Endodermal cell (in vitro differentiated cells): ENCODE measurements at places on chromosomes 5 and 9. TPM values are rescaled to one million over a fixed set of nuclear protein-coding genes. Genes with fewer than 3 reads are reported as not detected.
A peak's percentile ranks its signal among the peaks of the same experiment; 100 is the strongest.

- no peaks in the 10 kb centered on the region for H3K4me1 ChIP-seq
- no peaks in the 10 kb centered on the region for H3K36me3 ChIP-seq
- no peak for DNase-seq
Observed at GRCh38 chr5:80282054-80282453, 26.2 kb upstream of the SERINC5 start.

- no peak overlapping the region for H3K4me3 ChIP-seq
- no peak overlapping the region for H3K27ac ChIP-seq
- no peaks in the 10 kb centered on the region for H3K27me3 ChIP-seq
- DNase-seq, result no peak
- H3K4me1 ChIP-seq, result peaks cover 16% of the 10 kb centered on the region
Observed at GRCh38 chr5:167864801-167865200, 426.6 kb upstream of the WWC1 start.

DNA sequence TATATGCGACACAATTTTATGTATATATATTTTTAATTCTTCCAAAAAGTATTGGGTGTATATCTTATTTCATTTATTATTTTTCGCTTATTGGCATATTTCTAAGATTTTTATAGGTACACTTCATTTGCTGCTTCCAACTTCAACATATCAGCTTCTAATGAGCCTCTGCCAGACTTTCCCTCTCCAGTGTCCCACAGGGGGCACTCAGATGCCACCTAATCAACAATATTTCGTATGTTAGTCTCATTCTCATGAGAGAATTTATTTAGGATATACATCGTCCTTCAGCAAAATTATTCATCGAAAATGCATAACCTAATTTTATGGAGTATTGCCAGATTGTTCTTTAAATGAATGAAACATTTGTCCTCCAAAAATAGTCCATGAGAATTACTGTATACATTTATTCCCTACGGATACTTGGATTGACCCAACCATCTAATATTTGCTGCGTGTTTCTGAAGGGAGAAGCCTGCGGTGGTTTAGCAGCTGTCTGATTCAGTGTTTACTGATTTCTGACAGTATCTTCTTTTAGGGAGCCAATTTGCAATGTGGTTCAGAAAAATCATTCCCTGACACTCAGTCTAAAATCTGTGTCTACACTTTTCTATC, 100.6 kb upstream of the SELENOP start:
- no peak for DNase-seq
- no peak overlapping the region for H3K27ac ChIP-seq
- H3K36me3 ChIP-seq, result no peaks in the 10 kb centered on the region
- no peak overlapping the region for H3K4me3 ChIP-seq
- peaks cover 15% of the 10 kb centered on the region for H3K27me3 ChIP-seq
- no peaks in the 10 kb centered on the region for H3K4me1 ChIP-seq

DNA sequence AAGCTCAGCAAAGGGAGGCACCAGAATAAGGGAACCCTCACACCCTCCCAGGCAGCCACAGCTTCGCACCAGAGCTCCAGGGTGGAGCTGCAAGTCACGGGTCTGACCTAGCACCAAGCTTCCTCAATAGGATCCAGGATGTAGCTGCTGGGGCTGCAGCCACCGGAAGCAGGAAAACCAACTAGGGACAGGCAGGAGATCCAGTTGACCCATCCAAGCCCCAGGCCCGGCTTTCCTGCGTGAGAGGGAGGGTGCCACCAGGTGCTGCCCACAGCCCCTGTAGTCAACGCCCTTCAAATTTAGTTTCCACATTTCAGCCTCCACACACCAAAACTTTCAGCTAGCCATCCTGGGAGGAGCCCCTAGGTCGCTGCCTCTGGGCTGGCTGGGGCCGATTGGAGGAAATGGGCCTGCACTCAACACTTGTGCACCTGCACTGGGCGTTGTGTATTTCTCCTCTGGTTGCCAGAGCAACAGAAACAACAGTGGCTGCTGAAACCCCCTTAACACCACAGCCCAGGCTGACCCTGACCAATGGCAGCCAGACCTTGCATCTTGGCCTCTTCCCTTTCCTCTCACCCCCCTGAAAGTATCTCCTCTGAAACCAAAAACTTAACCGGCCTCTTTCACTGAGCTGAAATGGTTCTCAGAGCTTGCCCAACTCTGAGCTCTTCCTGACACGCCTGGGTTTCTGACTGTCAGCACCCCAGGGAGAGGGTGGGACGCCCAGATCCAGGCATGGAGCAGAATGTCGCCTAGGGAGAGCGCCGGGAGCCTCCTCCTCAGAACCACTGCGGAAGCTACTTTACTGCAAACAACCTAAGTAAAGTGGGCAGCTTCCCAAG, 226.5 kb upstream of the MAP3K1 start:
- peaks cover 2% of the 10 kb centered on the region for H3K4me1 ChIP-seq
- H3K27ac ChIP-seq, result no peak overlapping the region
- H3K27me3 ChIP-seq, result no peaks in the 10 kb centered on the region
- no peak overlapping the region for H3K4me3 ChIP-seq
- H3K36me3 ChIP-seq, result no peaks in the 10 kb centered on the region

GRCh38 chr9:133448487-133448972, 11.2 kb upstream of the CACFD1 start:
- H3K27ac ChIP-seq, result no peak overlapping the region
- DNase-seq, result no peak
- H3K4me3 ChIP-seq, result no peak overlapping the region
- no peaks in the 10 kb centered on the region for H3K27me3 ChIP-seq

DNA sequence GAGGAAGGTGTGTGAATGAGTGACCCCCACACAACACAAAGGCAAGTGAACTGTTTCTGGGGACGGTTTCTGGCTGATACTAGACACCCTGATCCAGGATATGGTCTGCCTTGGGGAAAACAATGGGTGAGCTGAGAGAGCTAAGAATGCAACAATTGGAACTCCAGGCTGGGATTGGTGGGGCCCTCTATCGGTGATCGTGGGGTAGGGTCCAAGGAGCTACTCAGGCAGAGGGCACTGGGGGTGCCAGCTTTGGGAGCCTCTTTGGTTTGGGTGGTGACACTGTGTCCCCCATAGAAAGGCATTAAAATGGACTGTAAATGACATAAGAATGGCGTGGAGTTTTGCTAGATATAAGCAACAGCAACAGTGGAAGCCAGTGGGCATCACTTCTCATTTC, 439.1 kb downstream of the DMAC1 start:
- no peak overlapping the region for H3K4me3 ChIP-seq
- H3K27ac ChIP-seq, result no peak overlapping the region
- peak; percentile 84 for DNase-seq
- no peaks in the 10 kb centered on the region for H3K27me3 ChIP-seq
- H3K36me3 ChIP-seq, result no peaks in the 10 kb centered on the region

DNA sequence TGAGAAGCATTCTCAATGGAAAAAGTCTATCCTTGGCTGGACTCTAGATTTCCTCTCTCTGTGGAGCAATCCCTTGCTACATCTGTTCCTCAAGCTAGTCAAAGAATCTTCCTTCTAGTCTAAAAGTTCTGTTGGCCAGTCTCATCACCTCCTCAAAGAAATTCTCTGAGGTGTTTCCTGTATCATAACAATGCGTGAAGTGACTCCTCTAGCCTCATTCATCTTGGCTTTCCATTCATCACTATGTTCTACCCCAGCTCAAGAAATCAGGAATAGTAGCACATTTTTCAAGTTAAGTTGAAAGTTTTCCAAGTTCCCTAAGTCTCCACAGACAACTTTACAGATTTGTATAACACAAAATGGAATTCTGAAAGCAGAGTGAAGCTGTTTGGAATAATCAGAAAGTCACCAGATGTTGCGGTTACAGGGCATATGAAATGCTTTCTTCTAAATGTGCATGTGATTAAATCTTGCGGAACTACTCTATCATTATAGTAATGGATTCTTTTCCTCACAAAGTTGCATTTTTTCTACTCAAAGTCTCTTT, 176.6 kb upstream of the FREM1 start:
- H3K27me3 ChIP-seq, result no peaks in the 10 kb centered on the region
- no peaks in the 10 kb centered on the region for H3K4me1 ChIP-seq
- H3K36me3 ChIP-seq, result no peaks in the 10 kb centered on the region
- no peak overlapping the region for H3K4me3 ChIP-seq

GRCh38 chr5:67831048-67831447, 384.5 kb upstream of the PIK3R1 start:
- H3K4me3 ChIP-seq, result no peak overlapping the region
- no peaks in the 10 kb centered on the region for H3K4me1 ChIP-seq
- no peak overlapping the region for H3K27ac ChIP-seq
- peak; percentile 56 for DNase-seq

DNA sequence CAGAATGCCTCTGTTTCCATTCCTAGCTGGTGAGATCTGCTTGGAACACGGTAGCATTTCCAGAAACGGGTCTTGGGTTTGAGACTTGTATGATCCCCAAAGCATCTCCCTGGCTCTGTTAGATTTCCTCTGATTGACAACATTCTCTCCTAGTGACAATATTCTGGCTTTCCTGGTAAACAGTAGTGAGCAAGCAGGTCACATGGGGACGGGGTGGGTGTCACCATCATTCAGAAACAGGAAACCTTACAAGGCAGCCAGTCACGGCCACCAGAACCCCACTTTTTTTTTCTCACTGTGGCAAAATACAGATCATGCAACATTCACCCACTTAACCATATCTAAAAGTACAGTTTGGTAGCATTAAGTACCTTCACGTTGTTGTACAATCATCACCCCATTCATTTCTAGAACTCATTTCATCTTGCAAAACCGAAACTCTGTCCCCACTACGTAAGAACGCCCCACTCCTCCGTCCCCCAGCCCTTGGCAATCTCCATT, 90.1 kb upstream of the LMX1B start:
- no peaks in the 10 kb centered on the region for H3K36me3 ChIP-seq
- DNase-seq, result no peak
- H3K4me3 ChIP-seq, result no peak overlapping the region

- H3K4me3 ChIP-seq, result no peak overlapping the region
- H3K4me1 ChIP-seq, result no peaks in the 10 kb centered on the region
- no peaks in the 10 kb centered on the region for H3K27me3 ChIP-seq
Observed at GRCh38 chr5:164763206-164763605, 1257.8 kb downstream of the MAT2B start.

DNA sequence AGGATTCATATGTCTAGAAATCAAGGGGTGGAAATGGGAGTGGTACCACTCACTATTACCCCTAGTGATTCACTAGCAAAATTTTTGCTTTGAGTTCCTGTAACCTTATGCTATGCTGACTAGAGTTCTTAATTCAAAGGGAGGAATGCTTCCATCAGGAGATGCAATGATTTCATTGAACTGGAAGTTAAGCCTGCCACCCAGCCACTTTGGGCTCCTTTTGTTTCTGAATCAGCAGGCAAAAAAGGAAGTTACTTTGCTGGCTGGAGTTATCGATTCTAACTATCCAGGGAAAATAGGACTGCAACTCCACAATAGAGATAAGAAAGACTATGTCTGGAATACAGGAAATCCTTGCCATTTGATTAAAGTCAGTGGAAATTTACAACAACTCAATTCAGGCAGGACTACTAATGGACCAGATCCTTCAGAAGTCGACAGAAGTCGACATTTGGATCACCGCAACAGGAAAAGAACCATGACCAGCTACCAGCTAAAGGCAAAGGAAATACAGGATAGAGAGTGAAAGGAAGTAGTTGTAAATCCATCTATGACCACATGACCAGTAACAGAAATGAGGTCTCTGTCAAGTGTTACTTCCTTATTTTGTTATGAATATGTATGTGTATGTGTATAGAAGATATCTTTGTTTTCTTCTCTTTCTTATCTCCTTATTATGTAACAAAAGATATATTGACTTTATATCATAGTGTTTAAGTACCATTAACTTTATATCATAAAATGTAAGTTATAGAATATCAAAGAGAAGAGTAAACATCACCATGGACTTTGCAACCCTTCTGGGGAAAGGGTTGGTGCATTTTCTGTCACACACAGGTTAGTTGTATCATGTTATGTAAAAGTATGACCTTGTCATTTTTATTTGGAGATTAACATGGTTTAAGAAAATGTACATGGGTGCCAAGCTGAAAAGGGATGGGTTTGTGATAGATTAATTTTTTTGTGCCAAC, 198.7 kb upstream of the HAPLN1 start:
- H3K27me3 ChIP-seq, result peaks cover 12% of the 10 kb centered on the region
- H3K36me3 ChIP-seq, result no peaks in the 10 kb centered on the region
- H3K4me3 ChIP-seq, result no peak overlapping the region
- no peaks in the 10 kb centered on the region for H3K4me1 ChIP-seq

GRCh38 chr5:140391312-140391711, 10.3 kb upstream of the ANKHD1 start:
- H3K4me3 ChIP-seq, result no peak overlapping the region
- H3K4me1 ChIP-seq, result no peaks in the 10 kb centered on the region
- no peak overlapping the region for H3K27ac ChIP-seq
- no peaks in the 10 kb centered on the region for H3K36me3 ChIP-seq
- no peaks in the 10 kb centered on the region for H3K27me3 ChIP-seq

GRCh38 chr5:558871-559503, 34.7 kb upstream of the SLC9A3 start:
- DNase-seq, result peak; percentile 23
- no peaks in the 10 kb centered on the region for H3K4me1 ChIP-seq
- no peak overlapping the region for H3K4me3 ChIP-seq
- H3K27me3 ChIP-seq, result no peaks in the 10 kb centered on the region
- H3K36me3 ChIP-seq, result no peaks in the 10 kb centered on the region

Gene CSNK1G3
- 33.1 to 50.9 TPM (median 48.4 TPM) in 3 replicates for total RNA-seq

Gene CCL27
- not detected in 2 replicates for total RNA-seq

Gene CNTNAP3B
- total RNA-seq, result 2.7 to 4.7 TPM (median 3.9 TPM) in 3 replicates

Gene FBLL1
- 1.1 and 1.6 TPM in 2 replicates for total RNA-seq

Gene SCGB3A2
- total RNA-seq, result 18.7 and 28.8 TPM in 2 replicates

Gene EPB41L4A
- total RNA-seq, result 7.9 and 9.9 TPM in 2 replicates

Gene ARHGEF37
- 0.93 to 2.0 TPM (median 1.3 TPM) in 3 replicates for total RNA-seq

Gene SLC27A6
- total RNA-seq, result 4.2 to 7.2 TPM (median 6.9 TPM) in 3 replicates
